Placental pericyte (primary cell): ENCODE measurements at places on chromosomes 1 and 21. TPM values are rescaled to one million over a fixed set of nuclear protein-coding genes. Genes with fewer than 3 reads are reported as not detected.

Gene CCDC17
- 1.1 and 1.4 TPM in 2 replicates for total RNA-seq

Gene SELENBP1
- total RNA-seq: 8.7 and 30.9 TPM in 2 replicates

Gene F13B
- total RNA-seq: under 0.01 TPM in 1 of 2 replicates, not detected in the other

Gene FMO1
- total RNA-seq: not detected in 2 replicates

Gene C1orf74
- total RNA-seq: 1.8 and 4.4 TPM in 2 replicates

Gene GNAT2
- total RNA-seq: 0.44 TPM in 1 of 2 replicates, not detected in the other

Gene SLC22A15
- total RNA-seq: 8.4 and 32.2 TPM in 2 replicates

Gene HORMAD1
- 0.14 and 2.4 TPM in 2 replicates for total RNA-seq

Gene PROK1
- total RNA-seq: not detected in 2 replicates

Gene TNNI3K
- not detected in 2 replicates for total RNA-seq

Gene SPRR1A
- total RNA-seq: not detected in 2 replicates

Gene CRABP2
- 1.7 and 12.7 TPM in 2 replicates for total RNA-seq

Gene FABP3
- 15.2 and 263 TPM in 2 replicates for total RNA-seq

Gene KRTAP26-1
- not detected in 2 replicates for total RNA-seq

Gene GIPC2
- total RNA-seq: 0.14 TPM in 1 of 2 replicates, not detected in the other

Gene LHX8
- 0.44 TPM in 1 of 2 replicates, not detected in the other for total RNA-seq

Gene CAMK2N1
- total RNA-seq: 6.3 and 24.1 TPM in 2 replicates

Gene TESK2
- total RNA-seq: 1.8 and 2.1 TPM in 2 replicates

Gene SH2D1B
- not detected in 2 replicates for total RNA-seq
